ENCODE measurements at places on chromosomes 7 and 10.

GRCh38 chr7:148581624-148582023 lies 8.9 kb upstream of the C7orf33 start:
- DNase-seq: no peak

DNA sequence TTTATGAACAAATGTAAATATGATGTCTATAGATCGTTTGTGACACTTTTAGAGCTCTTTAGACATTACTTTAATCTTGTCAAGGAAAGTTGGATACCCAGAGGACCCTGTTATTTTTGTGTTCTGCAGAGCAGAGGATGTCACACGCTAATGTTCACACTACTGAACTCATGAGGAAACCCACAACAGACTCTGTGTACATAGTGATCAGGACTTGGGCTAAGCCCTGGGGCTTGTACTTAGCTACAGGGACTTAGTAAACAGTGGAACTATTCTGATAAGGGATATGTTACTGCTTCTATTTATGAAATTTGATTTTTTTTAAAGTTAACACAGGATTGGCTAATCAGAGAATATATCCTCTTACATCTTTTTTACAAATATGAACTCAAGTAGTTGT lies 36.1 kb upstream of the ZNF518A start:
- no peak for DNase-seq

DNA sequence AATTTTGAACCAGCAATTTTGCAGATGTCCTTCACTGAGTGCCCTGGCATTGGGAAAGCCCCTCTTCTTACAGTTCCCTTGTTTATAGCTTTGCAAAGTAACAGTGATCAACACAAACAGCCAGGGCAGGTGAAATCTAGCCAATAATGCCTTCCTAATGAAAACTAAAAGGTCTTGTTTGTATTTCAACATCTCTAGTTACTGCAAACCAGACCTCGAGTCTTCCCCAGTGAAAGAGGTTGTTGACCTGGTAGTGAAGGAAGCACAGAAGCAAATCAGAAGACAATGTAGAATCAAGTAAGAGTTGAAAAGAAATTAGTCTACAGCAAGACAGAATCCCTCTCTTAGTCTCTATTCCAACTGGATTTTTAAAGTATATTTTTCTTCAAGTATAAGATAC lies 231.2 kb downstream of the SNX13 start:
- DNase-seq: no peak

DNA sequence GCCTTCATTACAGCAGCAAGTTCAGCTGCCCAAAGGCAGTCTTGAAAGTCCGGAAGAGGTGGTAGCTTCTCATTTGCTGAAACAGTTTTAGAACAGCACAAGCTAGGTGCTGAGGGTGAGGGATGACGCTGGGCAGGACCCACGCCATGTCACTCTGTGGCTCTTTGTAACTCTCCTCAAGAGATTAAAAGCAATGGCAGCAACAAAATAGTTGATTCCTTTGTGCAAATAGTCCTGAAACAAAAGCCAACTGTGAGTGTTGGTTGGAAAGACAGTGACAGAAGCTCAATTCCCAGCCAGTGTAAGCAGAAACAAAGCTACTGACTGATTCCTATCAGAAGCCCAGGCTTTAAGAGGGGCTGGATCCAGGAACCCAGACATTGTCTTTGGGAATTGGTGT lies 47.6 kb upstream of the AQP1 start:
- DNase-seq: no peak

- DNase-seq: no peak
These were observed 804 bp downstream of the UNC5B start for GRCh38 chr10:71213127-71213621.

DNA sequence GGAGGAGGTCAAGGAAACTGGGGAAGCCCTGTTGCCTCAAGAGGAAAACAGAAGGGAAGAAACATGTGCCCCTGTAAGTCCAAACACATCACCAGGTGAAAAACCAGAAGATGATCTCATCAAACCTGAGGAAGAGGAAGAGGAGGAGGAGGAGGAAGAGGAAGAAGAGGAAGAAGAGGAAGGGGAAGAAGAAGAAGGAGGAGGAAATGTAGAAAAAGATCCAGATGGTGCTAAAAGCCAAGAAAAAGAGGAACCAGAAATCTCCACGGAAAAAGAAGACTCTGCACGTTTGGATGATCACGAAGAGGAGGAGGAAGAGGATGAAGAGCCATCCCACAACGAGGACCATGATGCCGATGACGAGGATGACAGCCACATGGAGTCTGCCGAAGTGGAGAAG lies 82.7 kb upstream of the SAMD8 start:
- no peak for DNase-seq

All from KG1 (cell line).